Pons (tissue), 1 donor: ENCODE measurements at places on chromosomes 12 and 14.
A peak's percentile ranks its signal among the peaks of the same experiment; 100 is the strongest.

- DNase-seq = no peak
These were observed 111.7 kb downstream of the SLC25A21 start for GRCh38 chr14:37060496-37061260.

- peak; percentile 83 for DNase-seq
These were observed 170.2 kb downstream of the ETV6 start for GRCh38 chr12:11819643-11820042.

GRCh38 chr12:23949348-23950209 is at the start of gene SOX5:
Gene SOX5, minus strand, starts transcription at chr12:23949670. Its CDS starts 69 bp downstream, at chr12:23949601.
- DNase-seq = peak; percentile 64

DNA sequence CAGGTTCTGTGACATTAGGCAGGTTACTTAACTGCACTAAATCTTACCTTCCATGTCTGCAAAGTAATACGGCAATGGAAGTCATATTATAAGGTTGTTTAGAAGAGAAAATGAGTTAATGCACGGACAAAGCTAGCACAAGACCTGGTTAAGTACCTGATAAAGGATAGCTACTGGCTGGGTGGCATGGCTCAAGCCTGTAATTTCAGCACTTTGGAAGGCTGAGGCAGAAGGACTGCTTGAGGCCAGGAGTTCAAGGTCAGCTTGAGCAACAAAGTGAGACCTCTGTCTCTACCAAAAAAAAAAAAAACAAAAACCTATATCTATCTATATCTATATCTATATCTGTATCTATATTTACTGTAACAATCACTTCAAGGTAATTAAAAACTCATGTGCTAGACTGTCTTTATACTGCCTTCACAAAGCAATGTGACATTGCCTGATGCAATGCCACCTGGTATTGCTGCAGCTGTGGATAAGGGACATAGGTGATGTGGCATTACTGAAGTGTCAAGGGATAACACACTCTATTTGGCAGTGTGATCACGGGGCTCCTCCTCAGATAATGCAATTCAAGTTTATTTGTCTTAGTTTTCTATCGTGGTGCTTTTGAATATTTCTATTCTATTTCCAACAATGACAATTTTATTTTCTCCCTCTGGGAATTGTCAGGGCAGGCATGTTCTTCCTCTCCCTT is 107.1 kb downstream of the PAX9 start:
- no peak for DNase-seq

DNA sequence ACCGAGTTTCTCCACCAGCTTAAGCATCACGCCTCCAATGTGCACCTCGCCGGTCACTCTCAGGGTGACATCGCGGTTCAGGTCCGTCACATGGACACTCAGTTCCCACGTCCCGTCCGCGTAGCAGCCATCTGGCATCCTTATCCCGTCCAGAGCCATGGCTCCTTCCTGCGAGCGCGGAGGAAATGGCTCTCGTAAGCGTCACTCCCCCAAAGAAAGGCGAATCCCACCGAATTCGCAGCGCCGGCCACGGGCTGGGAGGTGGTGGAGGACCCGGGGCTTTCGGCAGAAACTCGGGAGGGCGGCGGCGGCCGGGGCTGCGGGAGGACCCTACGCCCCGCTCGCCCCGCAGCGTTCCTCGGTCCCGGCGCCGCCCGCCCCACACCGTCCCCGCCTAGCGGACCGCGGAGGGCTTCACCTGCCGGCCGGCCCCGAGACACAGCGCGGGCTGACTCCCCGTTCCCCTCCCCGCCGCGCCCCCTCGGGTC is 396 bp downstream of the FERMT2 start:
- DNase-seq = peak; percentile 70

DNA sequence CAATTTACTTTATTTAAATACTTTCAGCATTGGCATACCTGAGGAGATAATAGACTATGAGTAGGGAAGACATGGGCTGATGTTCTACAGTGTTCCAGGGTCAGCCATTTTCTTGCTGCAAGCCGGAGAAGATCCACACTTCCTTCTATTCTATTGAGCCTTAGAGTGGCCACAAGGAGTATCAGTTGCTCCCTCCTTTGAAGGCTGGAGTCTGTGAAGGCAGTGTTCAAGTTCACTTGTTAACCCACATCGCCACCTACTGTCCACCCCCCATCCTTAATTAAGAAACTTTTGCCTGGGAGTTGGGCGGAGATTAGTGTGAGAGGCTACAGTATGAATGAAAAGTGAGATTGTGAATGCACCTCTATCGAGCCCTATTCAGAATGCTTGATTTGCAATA is 666.6 kb downstream of the NRXN3 start:
- peak; percentile 80 for DNase-seq

DNA sequence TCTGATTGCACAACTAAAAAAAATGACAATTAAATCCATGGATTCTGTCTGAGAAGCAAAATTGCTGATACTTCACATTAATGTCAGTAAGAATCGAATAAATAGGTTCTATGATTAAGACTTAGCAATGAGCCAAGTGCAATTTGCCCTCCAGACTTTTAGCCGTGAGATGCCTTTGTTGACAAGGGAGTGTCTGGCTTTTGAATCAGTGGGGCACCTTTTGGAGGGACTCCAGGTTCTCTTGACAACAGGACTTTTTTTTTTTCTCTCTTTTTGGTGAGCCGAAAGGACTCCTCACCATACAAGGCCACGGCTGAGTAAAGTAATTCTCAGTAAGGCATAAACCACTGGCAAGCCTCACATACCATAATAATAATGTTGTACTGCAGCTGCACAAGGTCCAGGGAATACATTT is 4.7 kb upstream of the MDM1 start:
- no peak for DNase-seq

DNA sequence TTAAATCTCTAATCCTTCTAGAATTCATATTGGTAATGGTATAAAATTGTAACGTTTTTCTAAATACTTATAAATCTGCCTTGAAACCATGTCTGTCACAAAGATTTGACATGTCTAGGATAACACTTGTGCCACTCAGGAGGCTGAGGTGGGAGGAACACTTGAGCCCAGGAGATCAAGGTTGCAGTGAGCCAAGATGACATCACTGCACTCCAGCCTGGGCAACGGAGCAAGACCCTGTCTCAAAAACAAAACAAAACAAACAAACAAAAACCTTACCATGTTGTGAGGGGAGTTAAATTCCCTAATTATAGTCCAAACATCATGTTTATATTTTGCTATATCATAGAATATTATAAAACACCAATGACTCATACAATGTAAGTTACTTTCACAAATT is 317.5 kb upstream of the SOX5 start:
- no peak for DNase-seq

- peak; percentile 65 for DNase-seq
These were observed 598 bp downstream of the KDM2B start for GRCh38 chr12:121579981-121580868.

DNA sequence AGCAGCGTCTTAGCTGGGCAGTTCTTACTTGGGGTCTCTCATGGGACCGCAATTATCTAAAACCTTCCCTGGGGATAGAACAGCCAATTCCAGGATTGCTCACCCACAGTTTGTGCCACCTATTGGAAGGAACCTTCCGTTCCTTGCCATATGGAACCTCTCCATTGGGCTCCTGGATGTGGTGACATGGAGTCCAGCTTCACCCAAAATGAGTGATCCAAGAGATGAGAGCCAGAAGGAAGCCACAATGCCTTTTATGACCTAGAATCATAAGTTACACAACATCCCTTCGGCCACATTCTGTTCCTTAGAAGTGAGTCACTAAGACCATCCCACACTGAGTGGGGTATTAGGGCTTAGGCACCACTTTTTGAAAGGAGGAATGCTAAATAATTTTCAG is 164.4 kb downstream of the FBXL14 start:
- no peak for DNase-seq

- DNase-seq = no peak
These were observed 107.1 kb downstream of the MYRFL start for GRCh38 chr12:69932154-69932553.

- no peak for DNase-seq
These were observed 224.0 kb upstream of the BTG1 start for GRCh38 chr12:92369636-92370035.

DNA sequence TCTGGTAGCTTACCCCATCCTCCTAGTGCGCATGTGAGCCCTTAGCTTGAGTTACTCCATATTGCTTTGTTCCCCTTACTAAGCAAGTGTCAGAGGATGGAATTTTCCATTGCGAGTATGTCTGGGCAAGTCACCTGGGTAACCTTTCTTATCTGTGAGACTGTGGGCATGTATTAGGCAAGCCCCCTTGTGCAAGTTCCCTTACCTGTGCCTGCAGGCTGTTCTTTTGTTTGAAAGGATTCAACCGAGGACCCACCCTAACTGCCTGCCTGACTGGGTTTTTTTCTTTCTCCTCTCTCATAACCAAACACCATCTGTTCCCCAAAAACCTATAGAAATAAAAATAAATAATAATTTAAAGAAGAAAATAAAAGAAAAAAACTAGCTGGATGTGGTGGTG is 22.3 kb upstream of the PPP2R5E start:
- no peak for DNase-seq

- DNase-seq = peak; percentile 68
These were observed 128.1 kb downstream of the ITPR2 start for GRCh38 chr12:26704684-26705460.

GRCh38 chr12:104351057-104351983 is 47.8 kb downstream of the EID3 start:
- no peak for DNase-seq

DNA sequence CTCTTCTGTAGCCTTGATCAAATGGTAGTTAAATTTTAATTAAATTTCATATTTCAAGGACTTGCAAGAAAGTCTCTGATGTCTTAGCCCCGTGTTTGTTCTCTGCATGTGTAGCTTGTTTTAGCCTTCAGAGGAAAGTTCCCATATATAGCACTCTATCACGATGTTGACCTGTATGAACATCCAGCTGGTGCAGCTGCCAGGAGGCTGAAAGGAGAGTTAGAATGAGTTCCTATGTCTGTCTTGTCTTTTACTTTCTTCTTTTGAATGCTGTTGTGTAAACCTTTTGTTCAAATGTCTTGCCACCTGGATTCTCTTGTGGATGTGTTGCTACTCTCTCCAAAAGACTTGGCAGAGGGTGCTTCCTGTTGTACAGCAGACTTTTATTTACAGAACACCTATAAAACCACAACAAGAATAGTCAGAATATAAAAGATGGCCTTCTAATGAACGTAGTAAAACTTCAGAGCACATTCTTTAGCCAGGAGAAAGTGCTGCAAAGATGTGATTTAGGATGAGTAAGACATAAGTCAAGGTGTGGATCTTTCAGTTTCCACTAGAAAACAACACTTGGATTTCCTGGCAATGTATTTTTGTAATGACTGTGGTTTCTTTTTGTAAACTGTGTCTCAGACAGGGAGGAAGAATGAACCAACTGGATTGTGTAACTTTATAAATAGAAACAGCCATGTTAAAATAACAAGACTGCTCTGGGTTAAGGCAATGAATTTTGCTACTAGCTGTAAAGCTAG is 17.2 kb downstream of the NAV3 start:
- peak; percentile 66 for DNase-seq

DNA sequence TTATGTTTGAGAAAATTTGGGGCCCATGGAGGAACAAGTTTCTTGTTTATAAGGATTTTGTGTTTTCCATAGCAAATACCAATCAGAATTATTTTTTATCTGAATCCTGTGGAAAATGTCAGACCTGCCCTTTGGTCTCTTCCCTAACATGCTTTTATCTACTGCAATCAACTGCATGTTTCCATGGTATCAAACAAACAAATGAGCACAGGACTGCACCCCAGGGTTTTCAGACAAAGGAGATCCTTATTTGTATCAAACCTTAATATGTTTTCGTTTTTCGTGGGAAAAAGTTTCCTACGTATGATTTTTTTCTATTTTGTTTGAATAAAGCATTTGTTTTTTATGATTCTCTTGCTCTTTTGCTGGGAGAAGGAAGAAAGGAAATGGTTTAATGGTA is 91.1 kb downstream of the GPR135 start:
- no peak for DNase-seq

DNA sequence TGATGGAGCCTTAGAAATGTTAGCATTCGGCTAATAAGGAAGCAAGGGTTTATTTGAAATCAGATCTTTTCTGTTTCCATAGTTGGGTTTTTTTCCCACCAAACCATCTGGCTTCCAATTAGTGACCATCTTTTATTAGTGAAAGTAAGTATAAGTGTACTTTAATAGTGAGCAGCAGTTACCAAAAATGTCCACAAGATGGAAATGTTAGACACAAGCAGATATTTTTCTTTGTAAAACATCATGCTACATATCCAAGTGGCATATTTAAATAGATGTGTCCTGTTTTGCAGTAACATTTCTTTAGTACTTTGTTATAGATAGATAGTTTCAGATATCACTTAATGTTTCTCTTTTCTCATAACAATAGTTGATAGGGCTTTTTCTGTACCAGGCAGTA is 28.8 kb downstream of the YEATS4 start:
- peak; percentile 56 for DNase-seq

DNA sequence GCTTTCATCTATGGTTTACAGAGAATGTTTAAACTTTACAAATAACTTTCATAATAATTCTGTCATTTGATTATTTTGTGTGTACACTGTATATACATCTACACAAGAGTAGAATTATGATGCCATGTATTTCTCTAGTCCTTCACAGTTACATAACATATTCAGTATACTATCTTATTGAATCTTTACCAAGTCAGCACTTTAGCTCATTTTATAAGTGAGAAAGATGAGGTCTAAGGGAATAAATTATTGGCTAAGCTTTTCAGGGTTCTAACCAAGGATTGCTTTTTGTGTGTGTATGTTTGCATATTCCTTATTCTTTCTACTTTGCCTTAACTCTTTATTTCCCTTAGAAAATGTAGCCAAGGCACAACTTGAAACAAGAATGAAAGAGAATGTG is 84.3 kb upstream of the PTPRQ start:
- DNase-seq = no peak

- DNase-seq = no peak
These were observed 36.3 kb upstream of the SINHCAF start for GRCh38 chr12:31362115-31362758.

GRCh38 chr14:104399432-104400155 is 180.0 kb upstream of the C14orf180 start:
- DNase-seq = no peak

- DNase-seq = no peak
These were observed 157.1 kb downstream of the TTC7B start for GRCh38 chr14:90659156-90659555.

GRCh38 chr12:27937768-27938167 is 34.8 kb downstream of the PTHLH start:
- no peak for DNase-seq

DNA sequence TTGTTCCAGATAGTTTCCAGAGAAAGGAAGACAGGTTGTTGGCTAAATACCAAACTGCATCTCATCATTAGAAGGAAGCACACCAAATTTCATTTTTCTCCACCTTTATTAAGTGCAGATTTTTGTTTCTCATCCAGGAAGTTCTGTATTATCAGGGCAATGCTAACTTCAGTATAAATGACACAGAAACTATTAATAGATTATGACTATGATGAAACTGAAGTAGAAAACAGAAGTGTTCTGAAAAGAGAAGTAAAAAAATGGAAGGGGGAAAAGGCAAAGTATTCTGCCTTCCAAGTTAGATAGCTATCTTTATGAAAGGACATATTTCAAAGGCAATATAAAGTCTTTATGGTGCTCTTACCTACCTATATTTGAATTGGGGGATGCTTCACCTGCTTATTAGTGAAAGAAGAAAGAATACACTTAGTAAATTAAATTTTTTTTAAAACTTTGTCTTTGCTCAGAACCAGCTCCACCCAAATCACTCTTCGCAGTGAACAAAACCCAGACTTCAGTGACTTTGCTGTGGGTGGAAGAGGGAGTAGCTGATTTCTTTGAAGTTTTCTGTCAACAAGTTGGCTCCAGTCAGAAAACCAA is 223.9 kb downstream of the PTPRO start:
- peak; percentile 49 for DNase-seq

GRCh38 chr12:5902736-5903135 is 42.3 kb downstream of the ANO2 start:
- DNase-seq = no peak

- DNase-seq = no peak
These were observed 75.5 kb upstream of the OTX2 start for GRCh38 chr14:56885825-56886224.
